Activated T-cell treated with anti-CD3 and anti-CD28 coated beads, Interleukin-2, amount 50 U/mL, for 4 hours (primary cell): ENCODE measurements at places on chromosomes 6 and 20.

DNA sequence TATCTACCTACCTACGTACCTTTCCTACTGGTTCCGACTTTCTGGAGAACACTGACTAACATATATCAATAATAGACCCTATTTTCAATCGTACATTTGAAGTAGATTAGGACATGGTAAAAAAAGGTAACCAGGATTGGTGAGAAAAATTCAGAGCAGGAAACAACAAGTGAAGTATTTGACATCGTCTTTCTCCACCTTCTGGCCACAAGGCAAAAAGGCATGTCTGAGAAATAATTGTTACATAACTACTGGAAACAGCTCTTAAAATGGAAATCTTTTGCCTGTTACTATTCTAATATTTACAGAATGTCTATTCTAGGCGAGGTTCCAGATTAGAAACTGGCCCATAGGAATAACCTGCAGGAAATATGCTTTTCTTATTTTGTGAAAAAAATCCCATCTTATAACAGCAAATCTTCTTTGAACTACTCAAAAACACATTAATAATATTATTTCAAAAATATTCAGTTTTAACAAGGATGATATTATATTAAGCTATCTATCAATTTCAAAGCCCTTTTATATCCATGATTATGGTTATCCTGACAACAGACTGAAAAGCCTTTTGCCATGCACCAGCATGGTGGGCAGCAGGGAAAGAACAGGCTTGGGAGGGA, 80.8 kb downstream of the RCAN2 start:
- no peak for DNase-seq

DNA sequence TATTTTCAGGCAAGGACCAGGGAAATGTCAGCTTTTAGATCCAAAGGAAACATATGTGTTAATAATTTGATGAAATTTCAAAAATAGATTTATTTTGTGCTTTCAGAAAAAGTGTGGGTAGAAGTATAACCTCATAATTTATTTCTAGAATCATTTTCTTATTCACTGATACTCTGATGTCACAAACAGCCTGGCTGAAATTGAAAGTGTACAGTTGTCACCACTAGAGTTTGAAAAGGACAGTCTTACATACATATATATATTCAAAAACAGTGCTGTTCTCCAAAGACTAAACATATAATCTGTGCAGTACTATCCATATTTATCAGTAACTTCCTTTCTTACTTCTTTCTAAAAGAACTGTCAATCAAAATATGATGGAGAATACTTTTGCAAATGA, 254.4 kb upstream of the KCNQ5 start:
- DNase-seq = no peak

- no peak for DNase-seq
Observed at GRCh38 chr6:139019722-139020121, 8.8 kb upstream of the ABRACL start.

- DNase-seq = no peak
Observed at GRCh38 chr6:80104520-80104919, 2.0 kb upstream of the BCKDHB start.

- no peak for DNase-seq
Observed at GRCh38 chr6:10528158-10528981, 7.2 kb downstream of the GCNT2 start.

- DNase-seq = peak; percentile 54
Observed at GRCh38 chr6:170295510-170296422, 4.9 kb upstream of the DLL1 start.

GRCh38 chr6:42692137-42692911, 30.1 kb downstream of the PRPH2 start:
- no peak for DNase-seq

DNA sequence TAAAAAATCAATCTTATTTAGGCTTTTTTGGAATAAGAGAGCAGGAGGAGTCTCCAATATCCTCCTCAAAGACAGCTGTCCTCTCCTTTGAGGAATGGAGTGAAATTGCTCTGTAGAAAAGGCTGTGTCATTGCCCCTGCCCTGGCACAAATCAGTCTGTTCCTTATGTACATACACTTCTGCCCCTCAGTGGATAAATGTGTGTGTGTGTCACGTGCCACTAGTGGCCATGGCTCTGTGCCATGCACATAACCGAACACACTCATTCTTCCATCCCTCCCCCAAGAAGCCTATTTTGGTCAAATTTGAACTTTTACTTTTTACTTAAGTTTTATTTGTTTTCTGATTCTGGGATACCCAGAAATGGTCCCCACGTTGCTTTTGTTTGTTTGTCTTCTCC, 49.2 kb downstream of the ANKS1A start:
- DNase-seq = no peak

- no peak for DNase-seq
Observed at GRCh38 chr6:106856227-106856874, 118.2 kb downstream of the CD24 start.

DNA sequence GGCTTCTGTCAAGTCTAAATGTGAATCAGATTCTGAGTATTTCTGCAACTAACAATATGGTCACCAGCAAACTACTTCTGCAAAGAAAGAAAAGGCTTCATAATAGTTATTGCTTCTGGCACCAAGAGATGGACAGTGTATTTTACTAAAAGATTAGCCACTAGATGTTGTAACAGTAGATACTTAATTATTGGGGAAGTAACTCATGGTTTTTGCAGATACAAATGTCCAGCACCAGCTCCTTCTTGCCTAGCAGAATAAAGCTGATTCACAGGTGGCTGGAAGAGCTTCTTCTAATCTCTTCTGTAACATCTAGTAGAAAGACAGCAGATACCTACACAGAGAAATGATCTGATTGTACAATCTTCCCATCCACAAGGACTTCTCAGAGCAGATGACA, 21.2 kb downstream of the ATXN1 start:
- no peak for DNase-seq

DNA sequence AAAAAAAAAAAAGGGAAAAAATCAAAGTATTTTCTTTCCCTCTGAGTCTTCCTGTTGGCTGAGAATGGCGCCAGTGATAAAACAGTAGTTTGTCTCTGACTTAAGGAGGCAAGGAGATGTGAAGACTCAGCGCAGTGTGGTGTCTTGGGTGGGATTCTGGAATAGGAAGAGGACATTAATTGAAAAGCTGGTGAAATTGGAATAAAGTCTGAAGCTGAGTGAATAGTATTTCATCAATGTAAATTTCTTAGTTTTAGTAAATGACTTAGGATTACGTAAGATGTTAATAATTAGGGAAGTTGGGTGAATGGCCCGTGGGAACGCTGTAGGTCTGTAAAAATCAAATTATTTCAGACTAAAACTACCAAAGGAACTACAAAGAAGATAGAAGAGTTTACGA, 122.8 kb upstream of the ZNF217 start:
- no peak for DNase-seq

- no peak for DNase-seq
Observed at GRCh38 chr6:77653816-77654215, 977 bp downstream of the MEI4 start.

DNA sequence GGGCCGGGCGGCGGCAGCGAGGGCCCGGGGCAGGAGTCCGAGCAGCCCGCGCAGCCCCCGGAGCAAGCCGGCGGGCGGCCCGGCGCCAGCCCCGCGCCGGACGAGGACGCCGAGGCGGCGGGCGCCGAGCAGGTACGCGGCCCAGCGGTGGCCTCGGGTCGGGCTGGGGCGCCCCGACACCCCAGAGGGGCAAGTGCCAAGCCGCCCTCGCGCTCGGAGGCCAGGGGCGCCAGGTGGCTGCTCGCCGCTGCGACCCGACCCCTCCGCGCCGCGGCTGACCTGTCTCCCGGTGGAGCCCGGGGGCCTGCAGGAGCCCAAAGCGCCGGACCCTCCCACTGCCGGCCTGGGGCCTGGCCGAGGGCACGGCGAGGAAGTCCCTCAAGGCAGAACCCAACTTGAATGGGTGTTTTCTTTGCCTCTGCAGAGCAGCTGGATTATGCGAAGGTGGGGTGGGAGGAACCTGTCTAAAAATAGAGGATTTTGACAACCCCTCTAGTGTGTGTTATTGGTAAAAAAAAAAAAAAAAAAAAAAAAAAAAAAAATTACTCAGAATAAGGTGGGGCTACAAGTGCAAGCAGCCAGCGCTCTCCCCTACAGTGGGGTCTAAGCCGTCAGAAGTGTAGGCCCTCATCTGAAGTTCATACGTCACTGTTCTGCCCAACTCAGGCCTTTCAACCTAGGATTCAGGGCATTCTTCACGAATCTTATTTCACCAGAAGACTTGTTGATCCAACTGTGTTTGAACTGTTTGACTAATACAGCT, 609 bp downstream of the OGFRL1 start:
- DNase-seq = no peak

GRCh38 chr6:122734529-122735395, 44.8 kb upstream of the FABP7 start:
- DNase-seq = no peak

- DNase-seq = no peak
Observed at GRCh38 chr6:86477500-86478148, 459.7 kb upstream of the HTR1E start.

DNA sequence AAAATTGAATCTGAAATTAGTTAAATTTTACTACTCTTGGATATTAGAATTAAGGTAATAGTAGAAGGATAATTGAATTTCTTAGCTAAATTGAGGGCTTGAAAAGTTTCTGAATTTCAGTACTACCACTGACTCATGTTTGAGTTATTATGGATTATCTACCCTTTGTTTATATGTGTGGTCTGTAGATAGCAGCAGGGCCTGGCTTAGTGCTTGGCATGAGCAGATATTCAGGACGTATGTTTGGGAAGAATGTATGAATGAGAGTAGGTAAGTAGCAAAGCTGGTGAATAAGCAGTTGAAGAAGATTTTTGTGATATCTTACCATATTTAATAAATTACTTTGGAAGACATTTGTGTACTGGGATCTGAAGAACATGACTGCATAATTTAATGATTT, 152.7 kb downstream of the MACROD2 start:
- DNase-seq = no peak

DNA sequence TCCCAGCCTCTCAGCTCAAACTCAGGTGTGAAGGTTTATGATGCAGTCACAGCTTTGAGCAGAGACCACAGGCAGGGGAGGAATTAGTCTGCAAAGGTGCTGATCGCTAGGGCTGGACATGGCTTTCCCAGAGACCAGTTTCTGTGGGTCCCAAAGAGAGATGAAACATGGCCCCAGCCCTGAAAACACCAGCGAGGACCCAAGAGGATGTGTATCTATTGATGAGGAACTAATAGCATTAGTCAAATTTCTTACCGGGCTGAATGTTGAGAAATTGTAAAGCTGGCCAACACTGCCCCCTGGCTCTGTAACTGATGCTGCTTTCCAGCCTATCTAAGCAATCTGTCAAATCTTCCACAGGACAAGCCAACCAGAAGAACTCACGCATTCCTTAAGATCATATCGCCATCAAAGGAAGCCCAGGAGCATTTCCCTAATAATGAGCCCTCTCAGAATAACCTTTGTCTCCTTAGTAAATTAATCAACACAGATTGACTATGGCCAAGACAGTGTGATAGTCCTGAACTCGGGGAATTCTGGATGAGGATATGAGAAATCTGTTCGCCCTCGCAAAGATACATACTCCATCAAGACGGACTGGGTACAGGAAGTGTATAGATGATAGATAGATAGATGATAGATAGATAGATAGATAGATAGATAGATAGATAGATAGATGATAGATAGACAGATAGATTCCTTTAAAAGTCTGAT, 7.8 kb upstream of the ACSS1 start:
- DNase-seq = peak; percentile 63

DNA sequence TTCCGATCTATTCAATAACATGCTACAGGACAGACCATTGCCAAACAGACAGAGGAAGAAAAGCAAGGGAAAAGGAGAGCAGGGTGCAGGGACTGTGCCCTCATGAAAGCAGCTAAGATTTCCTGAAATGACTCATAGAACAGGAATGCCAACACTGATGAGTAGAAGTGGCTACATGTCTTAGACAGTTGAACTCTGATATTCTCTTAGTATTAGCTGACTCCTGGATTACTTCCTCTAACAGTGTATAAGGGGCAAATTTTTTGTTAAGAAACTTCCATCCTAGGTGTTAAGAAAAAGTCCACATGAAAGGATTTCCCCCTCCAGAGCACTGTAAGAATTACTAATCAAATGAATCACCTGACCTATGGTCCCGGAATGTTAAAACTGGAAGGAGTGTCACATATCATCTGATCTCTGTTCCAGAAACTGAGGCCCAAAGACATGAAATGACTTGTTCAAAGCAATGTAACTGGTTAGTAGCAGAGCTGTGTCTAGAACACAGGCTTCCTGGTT, 224.9 kb downstream of the IBTK start:
- DNase-seq = no peak

DNA sequence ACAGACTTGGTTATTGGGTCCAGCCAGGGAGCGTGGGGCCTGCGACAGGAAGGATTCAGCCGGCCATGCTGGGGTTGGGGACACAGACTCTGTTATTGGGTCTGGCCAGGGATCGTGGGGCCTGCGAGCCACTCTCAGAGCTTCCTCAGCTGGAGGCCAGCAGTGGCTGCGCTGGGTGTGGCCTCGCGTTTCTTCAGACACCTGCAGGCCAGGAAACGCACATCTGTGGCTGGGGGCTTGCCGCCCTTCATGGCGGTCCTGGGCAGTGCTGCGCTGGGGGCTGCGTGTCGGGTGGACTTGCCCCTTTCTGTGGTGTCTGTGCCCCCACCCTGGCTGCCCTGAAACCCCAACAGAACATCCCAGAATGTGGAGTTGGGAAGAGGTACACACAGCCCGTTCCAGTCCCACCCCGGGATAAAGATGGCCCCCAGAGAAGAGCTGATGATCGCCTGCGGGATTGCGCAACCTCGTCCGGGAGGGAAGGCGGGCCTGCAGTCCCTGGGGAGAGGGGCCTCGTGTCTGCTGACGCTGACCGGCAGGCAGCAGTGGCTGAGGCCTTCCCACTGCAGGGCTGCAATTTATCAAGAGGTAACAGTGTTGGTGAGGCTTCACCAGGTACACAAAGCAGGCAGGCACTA, 16.9 kb upstream of the MTG2 start:
- no peak for DNase-seq

DNA sequence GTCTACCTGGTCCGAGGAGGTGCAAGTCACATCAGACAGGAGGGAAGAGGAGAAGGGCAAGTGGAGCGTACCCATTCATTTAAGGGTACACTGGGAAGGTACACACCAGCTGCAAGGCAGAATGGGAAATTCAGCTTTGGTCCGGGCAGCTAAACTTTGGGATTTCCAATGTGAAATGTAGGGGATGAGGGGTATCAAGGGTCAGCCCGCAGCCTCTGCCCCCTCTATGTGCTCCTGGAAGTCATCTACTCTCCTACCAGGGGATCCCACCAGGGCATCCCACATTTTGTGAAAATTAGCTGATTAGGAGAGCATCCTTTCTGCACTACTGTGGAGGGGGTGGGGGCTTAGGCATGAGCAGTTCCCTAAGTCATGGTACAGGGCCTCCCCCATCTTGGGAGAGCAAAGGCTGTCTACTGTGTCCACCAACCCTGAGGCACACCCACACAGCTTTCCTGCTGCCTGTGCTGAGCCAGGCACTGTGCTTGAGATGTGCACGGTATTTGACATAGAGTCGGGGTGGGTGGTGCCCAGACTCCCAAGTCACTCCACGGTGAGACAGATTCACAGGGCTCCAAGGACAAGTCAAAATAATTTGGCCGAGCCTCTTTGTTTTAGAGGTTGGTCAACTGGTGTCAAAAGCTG, 189.1 kb upstream of the SULF2 start:
- no peak for DNase-seq

GRCh38 chr6:105646391-105646867, 243.5 kb upstream of the PREP start:
- DNase-seq = no peak

GRCh38 chr20:48758206-48758820, 69.5 kb downstream of the PREX1 start:
- no peak for DNase-seq
